H9 (cell line): ENCODE measurements at places on chromosomes 5 and 9.

DNA sequence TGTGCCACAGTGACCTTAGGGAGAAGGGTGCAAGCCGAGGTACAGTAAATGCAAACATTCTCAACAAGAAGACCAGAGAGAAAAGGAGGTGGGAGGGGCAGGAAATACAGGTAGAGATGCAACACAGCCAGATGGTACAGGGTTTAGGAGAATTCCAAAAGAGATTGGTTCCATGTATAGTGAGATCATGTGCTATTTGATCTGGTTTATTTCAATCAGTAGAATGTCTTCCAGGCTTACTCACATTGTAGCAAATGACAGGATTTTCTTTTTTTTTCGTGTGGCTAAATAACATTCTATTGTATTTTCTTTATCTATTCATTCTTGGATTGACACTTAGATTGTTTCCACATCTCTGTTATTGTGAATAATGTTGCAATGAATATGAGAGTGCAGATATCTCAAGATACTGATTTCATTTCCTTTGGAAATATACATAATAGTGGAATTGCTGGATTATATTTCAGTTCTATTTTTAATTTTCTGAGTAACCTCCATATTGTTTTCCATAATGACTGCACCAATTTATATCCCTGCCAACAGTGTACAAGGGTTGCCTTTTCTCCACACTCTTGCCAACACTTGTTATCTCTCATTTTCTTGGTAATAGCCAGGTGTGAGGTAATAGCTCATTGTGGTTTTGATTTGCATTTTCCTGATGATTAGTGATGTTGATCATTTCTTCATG lies 107.8 kb upstream of the GAS1 start:
- DNase-seq: no peak

GRCh38 chr5:67496051-67496450 lies 299.5 kb upstream of the CD180 start:
- no peak for DNase-seq

GRCh38 chr9:7983490-7983889 lies 183.9 kb upstream of the DMAC1 start:
- no peak for DNase-seq

DNA sequence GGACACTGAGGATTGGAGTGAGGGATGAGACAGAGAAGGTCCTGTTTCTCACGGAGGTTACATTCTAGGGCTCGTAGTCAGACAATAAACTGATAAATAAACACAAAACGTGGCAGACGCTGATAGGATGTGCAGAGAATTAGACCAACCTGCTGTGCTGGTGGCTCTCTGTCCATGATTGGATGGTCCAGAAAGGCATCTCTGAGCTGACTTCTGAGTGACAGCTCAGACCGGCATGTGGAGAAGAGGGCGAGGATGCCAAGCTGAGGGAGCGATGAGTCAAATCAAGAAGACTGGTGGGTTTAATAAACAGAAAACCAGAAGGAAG lies 132.3 kb upstream of the TAF11L2 start:
- DNase-seq: no peak

- no peak for DNase-seq
Observed at GRCh38 chr5:77945874-77946273, 169.7 kb upstream of the TBCA start.

DNA sequence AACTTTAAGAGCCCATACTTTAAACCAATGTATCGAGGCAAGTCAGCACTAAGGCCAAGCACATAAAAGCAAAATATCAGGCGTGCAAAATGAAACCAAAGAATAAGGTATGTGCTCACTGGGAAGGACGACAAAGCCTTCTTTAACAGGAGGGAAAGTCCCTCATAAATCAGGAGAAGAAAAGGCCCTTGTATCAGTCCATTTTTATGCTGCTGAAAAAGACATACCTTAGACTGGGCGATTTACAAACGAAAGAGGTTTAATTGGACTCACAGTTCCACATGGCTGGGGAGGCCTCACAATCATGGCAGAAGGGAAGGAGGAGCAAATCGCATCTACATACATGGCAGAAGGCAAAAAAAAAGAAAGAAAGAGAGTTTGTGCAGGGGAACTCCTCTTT lies 68.9 kb downstream of the UBE2QL1 start:
- DNase-seq: no peak

- no peak for DNase-seq
Observed at GRCh38 chr5:91929522-91929817, 546.4 kb upstream of the ARRDC3 start.

- no peak for DNase-seq
Observed at GRCh38 chr9:32708480-32709150, 73.1 kb upstream of the TAF1L start.

DNA sequence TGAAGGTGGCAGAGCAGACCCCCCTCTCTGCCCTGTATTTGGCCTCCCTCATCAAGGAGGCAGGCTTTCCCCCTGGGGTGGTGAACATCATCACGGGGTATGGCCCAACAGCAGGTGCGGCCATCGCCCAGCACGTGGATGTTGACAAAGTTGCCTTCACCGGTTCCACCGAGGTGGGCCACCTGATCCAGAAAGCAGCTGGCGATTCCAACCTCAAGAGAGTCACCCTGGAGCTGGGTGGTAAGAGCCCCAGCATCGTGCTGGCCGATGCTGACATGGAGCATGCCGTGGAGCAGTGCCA lies 3.8 kb downstream of the ALDH1B1 start:
- no peak for DNase-seq

- no peak for DNase-seq
Observed at GRCh38 chr5:147819261-147819770, 12.2 kb downstream of the SPINK1 start.

GRCh38 chr5:1657161-1657741 lies 133.5 kb upstream of the LPCAT1 start:
- DNase-seq: peak; percentile 20

- no peak for DNase-seq
Observed at GRCh38 chr5:6084376-6084775, 294.0 kb downstream of the MED10 start.

DNA sequence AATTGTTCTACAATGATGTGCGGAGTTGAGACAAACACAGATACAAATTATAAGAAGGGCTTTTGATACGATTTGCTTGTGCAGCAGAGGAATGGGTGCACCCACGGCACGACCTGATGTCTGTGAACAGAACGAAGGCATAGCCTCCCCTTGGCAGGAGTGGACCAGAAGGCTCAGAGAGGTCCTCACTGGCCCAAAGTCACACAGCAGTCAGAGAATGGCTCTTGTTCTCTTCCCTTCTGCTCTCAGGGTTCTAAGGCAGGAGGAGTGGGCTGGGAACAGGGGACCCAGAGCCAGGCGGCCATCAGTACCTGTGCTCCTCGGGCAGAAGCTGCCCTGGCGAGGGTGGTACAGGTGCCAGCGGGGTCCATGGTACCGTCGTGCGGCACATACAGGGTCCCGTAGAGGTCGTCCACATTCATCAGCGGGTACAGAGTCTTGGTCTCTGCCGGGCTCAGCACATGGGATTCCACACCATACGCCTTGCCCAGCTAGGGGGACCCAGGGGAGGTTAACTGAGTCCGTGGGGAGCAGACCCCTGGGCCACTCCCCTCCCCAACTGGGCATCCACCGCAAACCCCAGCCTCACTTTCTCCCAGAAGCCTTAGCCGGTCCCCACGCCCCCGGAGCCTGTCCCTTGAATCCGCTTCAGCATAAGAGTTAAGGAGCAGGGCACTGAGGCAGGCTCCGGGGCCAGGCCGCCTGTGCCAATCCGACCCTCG lies 7.0 kb downstream of the SARDH start:
- DNase-seq: no peak

- no peak for DNase-seq
Observed at GRCh38 chr5:57111993-57112392, 61.9 kb upstream of the GPBP1 start.

- no peak for DNase-seq
Observed at GRCh38 chr9:109428854-109429253, 69.3 kb downstream of the PTPN3 start.

DNA sequence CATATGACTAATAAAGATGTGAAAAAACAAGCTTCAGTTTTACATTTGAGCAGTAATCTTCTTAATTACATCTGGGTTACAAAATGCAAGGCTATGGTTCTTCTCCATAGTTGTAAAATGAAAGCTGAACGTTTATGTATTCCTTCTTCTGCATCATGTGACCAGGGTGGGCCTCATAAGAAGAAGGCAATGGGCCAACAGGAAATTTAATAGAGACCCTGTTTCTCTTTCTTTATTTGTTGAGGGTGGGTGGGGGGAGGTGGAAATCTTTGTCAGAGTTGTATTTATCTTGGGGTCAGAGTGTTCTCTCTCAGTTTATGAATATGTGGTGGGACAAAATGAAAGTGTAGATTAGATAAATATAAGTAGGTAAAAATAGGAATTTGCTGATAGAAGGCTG lies 418.8 kb downstream of the TLE4 start:
- no peak for DNase-seq

GRCh38 chr5:152270096-152270495 lies 135.0 kb downstream of the NMUR2 start:
- DNase-seq: no peak

GRCh38 chr5:159240301-159240870 lies 22.7 kb upstream of the UBLCP1 start:
- DNase-seq: no peak

DNA sequence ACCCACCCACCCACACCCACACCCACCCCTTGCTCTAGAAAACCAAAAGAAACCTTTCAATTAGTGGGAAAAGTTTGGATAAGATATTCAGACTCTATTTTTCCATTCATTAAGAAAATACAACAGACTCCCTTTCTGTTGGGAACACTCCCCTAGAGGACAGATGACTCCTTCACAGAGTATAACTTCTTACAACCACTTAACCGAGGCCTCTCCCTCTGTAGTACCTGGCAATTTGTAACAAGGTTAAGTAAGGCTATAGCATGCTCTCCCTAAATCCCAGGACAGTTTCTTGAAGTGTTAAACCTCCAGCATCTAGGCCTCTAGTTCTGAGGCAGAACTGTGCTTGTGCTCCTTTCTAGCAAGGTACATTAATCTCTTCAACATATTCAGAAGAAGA lies 75.9 kb upstream of the NR5A1 start:
- DNase-seq: no peak

- no peak for DNase-seq
Observed at GRCh38 chr9:78470216-78470615, 173.3 kb downstream of the PSAT1 start.

- DNase-seq: peak; percentile 88
Observed at GRCh38 chr9:125374443-125375309, 113.0 kb downstream of the GAPVD1 start.

DNA sequence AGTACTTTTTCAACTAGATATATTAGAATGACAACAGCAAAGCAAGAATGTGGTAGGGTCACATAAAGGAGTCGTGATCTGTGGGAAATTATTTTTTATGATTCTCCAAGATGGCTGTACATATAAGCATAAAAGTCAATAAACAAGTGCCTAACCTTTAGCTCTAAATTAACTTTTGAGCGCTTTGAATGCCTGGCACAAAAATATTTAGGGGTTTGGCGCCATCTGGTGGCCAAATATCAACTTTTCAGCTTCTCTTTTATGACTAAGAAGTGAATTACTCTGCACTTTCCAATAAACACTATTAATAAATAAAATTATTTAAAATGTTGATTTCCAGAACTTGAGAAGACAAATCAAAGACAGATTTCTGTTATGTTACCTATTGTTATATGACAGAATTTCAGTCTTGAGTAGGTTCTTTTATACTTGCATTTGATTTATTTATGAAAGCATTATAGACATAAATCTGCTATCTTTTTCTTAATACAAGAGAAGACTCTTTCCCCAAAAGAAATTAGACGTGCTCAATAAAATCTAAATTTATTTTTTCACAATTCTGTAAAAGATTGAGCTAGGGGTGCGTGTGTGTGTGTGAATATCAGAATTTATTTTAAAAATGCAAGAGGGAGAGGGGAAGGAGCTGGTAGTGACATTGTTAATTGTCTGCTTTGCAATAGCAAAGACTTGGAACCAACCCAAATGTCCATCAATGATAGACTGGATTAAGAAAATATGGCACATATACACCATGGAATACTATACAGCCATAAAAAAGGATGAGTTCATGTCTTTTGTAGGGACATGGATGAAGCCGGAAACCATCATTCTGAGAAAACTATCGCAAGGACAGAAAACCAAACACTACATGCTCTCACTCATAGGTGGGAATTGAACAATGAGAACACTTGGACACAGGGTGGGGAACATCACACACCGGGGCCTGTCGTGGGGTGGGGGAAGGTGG lies 36.7 kb upstream of the ARRDC3 start:
- DNase-seq: peak; percentile 36

DNA sequence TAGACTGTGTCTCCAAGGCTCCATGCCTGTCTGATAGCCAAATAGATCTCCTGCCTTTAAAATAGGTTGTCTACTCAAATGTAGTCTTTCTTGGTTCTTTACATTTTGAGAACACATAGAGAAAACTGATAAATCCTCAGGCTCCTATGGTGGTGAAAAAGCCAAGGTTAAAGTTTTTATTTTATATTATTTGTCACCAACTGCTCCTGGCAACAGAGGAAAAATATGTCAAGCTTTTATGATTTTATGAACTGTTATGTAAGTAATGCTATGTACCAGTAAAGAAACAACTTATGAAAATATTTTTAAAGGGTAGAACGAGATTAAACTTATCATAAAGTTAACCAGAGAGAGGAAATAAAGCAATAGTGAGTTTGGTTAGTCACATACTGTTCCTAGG lies 222.8 kb downstream of the NR2F1-AS1 start:
- DNase-seq: no peak

DNA sequence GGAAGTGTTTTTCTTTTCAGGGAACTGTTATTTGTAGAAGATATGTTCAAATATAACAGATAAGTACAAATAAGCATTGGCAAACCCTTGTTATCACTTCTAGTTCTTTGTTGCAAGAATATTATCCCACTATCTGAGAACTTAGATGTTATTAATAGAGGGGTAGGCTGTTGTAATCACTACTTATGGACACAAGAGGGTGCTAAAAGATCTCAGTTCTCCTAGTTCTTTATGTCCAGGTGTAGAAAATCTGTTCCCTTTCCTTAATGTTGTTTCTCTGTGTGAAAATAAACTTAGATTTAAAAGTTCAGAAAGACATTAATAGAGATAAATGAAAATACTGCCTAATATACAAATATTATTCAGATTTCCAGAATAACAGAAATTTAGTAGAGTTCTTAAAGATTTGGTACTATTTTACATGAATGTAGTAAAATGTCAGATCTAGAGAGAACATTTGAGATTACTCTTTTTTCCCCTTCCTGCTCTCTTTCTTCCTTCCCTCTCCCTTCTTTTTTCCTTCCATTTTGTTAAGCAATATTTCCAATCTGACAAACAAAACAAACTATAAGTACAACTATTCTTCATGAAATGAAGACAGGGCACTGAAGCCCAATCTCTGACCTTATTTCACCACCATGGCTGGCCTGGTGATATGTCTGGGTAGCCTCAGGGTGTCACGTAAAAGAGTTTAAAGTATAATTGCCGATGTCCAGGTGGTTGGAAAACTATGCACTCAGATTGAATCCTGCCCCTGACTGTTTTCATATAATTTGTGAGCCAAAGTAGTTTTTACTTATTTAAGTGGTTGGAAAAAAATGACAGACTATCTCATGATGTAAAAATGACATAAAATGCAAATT lies 43.6 kb upstream of the C5orf46 start:
- no peak for DNase-seq

- DNase-seq: peak; percentile 55
Observed at GRCh38 chr9:2857564-2858198, 13.8 kb upstream of the PUM3 start.

GRCh38 chr9:134872482-134873231 lies 8.0 kb upstream of the FCN2 start:
- peak; percentile 15 for DNase-seq
